ENCODE measurements at places on chromosomes 3 and 15.
A peak's percentile ranks its signal among the peaks of the same experiment; 100 is the strongest.

DNA sequence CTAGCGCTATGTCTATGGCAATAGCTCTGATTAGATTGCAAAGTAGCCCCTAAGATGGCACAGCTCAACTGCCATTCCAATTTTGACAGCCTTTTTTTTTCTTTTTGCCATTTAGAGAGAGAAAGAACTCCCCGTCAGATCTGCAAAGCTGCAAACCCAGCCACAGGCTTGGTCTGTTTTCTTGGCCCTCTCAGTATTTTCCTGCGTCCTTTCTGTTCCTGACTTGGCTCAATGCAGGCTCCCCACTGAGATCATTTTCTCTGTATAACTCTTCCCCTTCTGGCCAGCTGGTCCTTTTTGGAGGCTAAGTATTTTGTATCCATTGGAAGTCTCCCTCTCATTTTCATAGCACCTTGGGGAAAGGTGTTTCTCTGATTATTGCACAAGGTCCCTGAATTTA lies 386.7 kb downstream of the UNC13C start:
- DNase-seq, result no peak

- peak; percentile 14 for DNase-seq
These were observed 3.7 kb downstream of the MKRN2OS start for GRCh38 chr3:12541625-12542024.

DNA sequence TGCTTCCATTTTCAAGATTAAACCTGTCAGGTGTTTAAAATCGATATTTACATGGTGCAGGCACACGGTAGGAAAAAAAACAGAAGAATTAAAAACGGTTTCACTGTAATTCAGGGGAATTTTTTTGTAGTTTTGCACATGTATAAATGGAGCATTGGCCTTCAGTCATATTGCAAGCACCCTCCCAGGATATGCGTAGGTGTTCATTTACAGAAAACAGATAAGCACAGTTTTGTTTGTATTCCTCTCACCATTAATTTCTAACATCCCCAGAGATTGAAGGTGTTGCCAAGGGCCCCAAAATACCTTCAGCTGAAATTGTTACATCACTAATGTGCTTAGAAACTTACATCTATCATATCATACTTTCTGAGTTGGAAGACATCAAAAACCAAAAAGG lies 427.1 kb upstream of the NR2F2 start:
- no peak for DNase-seq

DNA sequence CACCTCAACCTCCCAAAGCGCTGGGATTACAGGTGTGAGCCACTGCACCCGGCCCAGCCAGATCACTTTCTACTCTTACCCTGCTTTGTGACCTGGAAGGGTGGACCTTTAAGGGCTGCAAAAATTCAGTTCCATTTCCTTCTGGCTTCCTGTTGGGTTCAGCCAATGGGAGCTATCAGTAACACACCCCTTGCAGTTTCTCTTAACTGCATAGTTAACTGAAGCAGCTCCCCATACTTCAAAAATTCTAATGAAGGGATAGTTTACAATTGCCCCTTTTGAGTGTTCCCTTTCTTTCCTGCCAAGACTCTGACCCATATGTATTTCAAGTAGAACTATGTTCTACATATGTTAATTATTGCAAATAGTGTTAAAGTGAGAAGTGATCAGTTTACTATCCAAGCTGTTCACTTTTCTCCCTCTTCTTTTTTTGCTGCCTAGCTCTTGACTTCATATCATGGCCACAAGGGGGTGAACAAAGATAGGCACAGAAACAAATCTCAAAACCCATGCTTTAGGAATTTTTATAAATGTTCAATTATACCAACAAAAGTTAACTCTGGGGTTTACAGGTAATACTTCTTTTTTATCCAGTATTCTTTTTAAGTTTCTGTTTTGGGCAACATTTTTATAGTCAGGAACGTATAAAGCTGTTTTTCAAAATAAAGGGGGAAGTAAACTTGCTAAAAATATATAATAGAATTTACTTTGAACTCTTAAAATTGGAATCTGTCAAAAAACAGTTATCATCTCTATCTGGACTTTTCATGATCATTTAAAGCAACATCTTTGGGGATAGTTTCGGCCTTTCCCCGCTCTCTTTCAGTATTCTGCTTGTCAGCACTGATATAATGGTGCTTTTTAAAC lies 8.1 kb downstream of the PGBD4 start:
- peak; percentile 36 for DNase-seq

DNA sequence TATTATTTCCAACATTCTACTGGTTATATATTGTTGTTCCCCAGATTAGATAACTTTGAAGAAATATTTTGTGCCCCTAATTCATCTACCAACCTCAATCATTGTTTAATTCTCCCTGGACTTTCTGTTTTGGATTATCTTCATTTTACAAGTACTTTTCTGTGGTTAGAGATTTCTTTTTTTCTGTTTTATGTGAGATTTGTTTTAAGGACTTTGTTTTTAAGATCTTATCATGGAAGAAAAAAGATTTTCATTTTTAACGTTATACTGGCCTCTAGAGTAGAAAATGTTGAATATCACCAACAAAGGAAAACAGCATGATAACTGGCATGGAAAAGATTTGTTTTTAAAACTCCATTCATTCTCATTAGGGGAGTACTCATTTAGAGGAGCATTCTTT lies 210.9 kb upstream of the KCNMB2 start:
- peak; percentile 29 for DNase-seq

DNA sequence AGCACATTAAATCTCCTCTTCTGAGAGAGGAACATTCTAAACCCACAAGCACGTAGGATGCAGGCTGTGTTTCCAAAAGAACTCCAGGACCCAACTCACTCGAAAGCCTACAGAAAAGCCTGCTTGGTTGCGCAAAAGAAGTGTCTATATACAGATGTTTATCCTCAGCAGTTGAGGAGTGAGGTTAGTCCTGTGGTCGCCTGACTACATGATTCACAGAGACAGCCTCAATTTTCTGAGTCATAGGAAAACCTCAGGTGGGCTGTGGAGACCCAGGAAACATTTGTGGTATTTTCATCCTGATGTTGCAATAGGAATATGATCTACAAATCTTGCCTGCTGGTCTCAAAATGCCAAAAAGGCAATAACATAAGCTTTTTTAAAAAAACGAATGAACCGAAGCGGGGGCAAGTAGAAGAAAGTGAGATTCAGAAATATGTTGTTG lies 183.8 kb upstream of the THRB start:
- DNase-seq, result no peak
